ENCODE measurements at places on chromosomes 4 and X. TPM values are rescaled to one million over a fixed set of nuclear protein-coding genes. Genes with fewer than 3 reads are reported as not detected.

Gene SAGE1
- total RNA-seq, result 0.15 TPM

Gene OGT
- total RNA-seq, result 139 TPM

Gene IGSF1
- total RNA-seq, result 1.1 TPM

Gene MAGEC1
- total RNA-seq, result not detected

Gene UGT2B15
- not detected for total RNA-seq

Gene RAB28
- total RNA-seq, result 17.5 TPM

DNA sequence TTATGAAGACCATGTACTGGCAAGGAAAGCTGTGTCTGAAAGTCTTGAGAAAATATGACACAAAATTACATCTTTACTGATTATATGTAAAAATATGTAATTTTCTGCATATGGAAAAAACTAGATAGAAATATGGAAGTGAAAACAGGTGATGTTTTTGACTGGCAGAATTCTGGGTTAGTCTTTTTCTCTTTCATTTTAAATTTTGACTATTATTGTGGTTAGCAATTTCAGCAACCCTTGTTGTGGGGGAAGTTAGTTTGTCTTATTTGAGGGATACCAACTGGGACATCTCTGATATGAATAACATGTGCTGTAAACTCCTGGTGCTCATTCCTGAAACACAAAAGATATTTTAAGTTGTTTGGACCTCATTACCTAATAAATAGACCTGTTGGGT, 49.9 kb upstream of the CPEB2 start:
- no peak overlapping the region for H3K27ac ChIP-seq
- no peaks in the 10 kb centered on the region for H3K27me3 ChIP-seq
- no peaks in the 10 kb centered on the region for H3K36me3 ChIP-seq
- H3K4me3 ChIP-seq, result no peak overlapping the region
- no peak for DNase-seq

DNA sequence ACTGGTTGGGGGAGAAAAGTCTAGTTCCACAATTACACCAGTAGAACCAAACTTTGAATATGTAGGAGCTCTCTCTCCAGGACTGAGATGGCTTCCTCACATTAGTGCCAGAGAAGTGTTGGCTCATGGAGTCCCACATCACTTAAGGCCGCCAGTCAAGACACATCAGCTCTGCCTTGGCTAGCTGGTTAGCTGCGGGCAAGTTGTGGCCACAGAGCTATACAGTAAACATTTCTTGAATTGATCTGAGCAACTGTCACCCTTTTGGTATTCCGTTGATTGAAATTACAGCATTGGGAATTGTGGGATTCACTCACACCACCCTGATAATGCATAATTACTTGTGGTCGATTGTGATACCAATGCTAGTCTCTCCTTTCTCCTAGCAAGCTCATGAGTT, 76.2 kb downstream of the LNX1 start:
- H3K4me3 ChIP-seq, result no peak overlapping the region

DNA sequence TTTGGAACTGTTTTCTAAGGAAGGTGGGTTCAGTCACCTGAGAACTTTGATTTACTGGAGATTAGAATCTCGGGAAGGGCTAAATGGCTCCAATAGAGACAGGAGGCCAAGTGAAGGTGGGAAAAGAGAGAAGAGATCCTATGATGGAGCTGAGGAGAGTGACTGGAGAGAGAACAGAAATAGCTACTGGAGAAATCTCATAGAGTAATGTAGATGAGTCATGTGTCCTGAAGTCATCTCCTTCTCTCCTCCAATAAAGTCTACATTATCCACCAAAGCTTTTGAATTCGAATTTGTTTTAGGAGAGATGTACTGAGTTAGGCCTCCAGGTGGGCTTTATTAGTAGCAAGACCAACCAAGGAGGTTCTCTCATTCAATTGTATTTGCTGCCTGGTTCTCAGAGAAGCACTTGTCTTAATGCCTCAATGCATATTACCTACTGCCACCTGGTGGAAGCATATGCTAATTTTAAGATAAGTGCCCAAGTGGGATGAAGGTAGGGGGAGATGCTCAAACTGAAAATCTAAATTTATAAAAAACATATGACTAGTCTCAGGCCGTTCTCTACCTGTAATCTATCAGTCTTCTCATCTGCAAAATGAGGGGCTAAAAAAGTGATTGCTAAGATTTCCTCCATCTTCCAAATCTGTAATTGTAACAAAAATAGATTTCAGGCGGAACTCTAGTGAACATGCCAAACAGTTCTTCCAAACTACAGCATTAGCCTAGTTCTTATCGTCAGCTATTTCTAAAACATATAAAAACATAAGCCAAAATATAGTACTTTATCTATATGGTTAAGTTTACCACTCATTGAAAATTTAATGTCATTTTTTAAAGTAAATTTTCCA, 24.4 kb downstream of the TXK start:
- H3K27ac ChIP-seq, result no peak overlapping the region
- peaks cover 6% of the 10 kb centered on the region for H3K4me1 ChIP-seq
- no peak overlapping the region for H3K4me3 ChIP-seq
- DNase-seq, result peak; percentile 28
- H3K27me3 ChIP-seq, result no peaks in the 10 kb centered on the region
- H3K36me3 ChIP-seq, result no peaks in the 10 kb centered on the region

GRCh38 chr4:73499996-73500765, 18.6 kb downstream of the AFM start:
- H3K36me3 ChIP-seq, result no peaks in the 10 kb centered on the region
- H3K4me1 ChIP-seq, result peaks cover 9% of the 10 kb centered on the region
- H3K4me3 ChIP-seq, result no peak overlapping the region
- H3K27ac ChIP-seq, result no peak overlapping the region

DNA sequence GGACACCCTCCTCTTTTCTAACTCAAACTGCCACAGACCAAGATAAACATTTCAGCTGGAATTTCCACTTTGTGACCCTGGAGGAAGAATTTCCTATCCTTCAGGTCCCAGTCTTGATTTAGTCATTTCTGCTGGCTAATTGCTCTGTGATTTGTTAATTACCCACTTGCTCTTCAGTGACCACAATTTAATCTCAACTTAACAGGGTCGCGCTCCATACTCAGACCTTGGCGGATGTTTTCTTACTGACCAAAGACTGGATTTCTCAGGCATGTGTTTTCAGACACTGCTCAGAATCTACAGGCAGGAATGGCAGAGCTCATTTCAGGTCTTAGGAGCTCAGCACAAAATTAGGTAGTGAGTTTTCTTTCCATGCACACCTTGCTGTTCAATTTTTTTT, 188.9 kb downstream of the ASMT start:
- H3K36me3 ChIP-seq, result no peaks in the 10 kb centered on the region
- no peaks in the 10 kb centered on the region for H3K4me1 ChIP-seq
- peaks cover 1% of the 10 kb centered on the region for H3K27me3 ChIP-seq
- H3K27ac ChIP-seq, result no peak overlapping the region
- DNase-seq, result no peak

- H3K36me3 ChIP-seq, result peaks cover 7% of the 10 kb centered on the region
- no peaks in the 10 kb centered on the region for H3K27me3 ChIP-seq
- no peak overlapping the region for H3K27ac ChIP-seq
- no peak overlapping the region for H3K4me3 ChIP-seq
Observed at GRCh38 chrX:3653111-3653510, 60.3 kb downstream of the PRKX start.

GRCh38 chr4:70839589-70840093, at the start of gene GRSF1:
GRSF1 (minus strand) TSS chr4:70839890; CDS start chr4:70839827, 63 bp downstream.
- peak; percentile 91 for DNase-seq
- H3K4me3 ChIP-seq, result peak within 1 kb of the TSS; percentile 96

DNA sequence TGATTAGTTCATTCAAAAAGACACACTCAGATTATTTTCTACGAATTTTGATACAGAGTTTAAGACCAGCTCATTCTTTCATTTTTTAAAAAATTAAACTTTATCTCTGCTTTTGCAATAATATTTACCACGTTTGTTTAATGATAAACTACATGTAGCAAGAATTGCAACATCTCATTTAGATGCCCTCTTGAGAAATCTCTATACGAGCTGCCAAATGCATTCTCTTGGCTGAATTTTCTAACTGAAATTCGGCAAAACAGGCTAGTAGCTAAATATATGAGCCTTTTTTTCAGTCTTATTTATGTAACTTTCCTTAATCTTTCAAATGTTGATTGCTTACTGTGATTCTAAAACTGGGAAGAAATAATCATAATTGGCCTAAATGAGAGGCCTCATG, 2.1 kb upstream of the GC start:
- H3K4me3 ChIP-seq, result no peak overlapping the region
- H3K27ac ChIP-seq, result no peak overlapping the region
- H3K36me3 ChIP-seq, result no peaks in the 10 kb centered on the region
- no peak for DNase-seq

DNA sequence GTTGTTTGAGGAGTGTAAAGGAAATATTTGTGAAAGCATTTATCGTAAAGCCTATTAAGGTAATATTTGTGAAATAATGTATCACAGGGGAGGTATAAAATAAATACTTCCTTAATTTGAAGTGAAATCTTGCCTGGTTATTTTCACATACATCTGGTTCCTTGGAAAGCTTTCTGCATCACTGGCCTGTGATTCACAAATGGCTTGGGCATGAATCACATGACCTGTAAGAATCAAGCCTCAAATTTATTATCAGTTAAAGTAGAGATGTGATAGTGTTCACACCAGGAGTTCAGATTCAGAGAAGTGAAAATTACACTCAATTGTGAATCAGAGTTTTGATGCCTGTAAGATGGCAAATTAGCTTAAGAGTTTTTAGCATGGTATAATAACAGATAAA, 1911.4 kb downstream of the STIM2 start:
- H3K27me3 ChIP-seq, result no peaks in the 10 kb centered on the region
- DNase-seq, result no peak
- H3K27ac ChIP-seq, result no peak overlapping the region
- no peak overlapping the region for H3K4me3 ChIP-seq
- peaks cover 4% of the 10 kb centered on the region for H3K4me1 ChIP-seq
- no peaks in the 10 kb centered on the region for H3K36me3 ChIP-seq

GRCh38 chrX:11010476-11010875, 100.7 kb upstream of the HCCS start:
- DNase-seq, result no peak
- no peaks in the 10 kb centered on the region for H3K36me3 ChIP-seq
- H3K4me3 ChIP-seq, result no peak overlapping the region
- H3K4me1 ChIP-seq, result no peaks in the 10 kb centered on the region

DNA sequence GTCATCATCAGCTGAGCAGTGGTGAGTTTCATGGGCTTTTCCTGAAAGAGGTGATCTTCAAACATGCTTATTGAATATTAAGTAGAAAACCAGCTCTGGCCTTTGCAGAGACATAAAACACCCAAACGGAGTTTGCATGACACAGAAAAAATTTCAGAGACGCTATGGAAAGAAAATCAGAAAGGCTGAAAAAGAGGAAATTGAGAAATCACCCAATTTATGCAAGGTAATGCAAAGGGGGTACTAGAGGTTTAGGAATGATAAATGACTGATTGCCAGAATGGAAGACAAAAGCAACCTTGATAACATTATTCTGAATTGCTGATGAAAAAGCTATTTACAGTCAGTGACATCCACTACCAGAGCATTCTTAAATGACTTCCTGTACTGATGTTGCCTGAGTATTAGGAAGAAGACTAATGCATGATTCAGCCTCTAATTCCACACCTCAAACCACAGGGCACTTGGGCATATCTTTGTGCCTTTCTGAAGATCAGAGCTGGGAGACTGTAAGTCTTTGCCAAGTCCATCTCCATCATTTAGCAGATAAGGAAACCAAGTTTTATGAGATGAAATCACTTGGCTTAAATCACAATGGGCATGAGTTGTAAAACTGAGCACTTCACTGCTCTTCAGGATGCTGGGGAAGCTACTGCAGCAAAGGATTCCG, 565.7 kb downstream of the PPARGC1A start:
- no peaks in the 10 kb centered on the region for H3K4me1 ChIP-seq
- no peaks in the 10 kb centered on the region for H3K36me3 ChIP-seq
- no peak overlapping the region for H3K27ac ChIP-seq
- DNase-seq, result no peak
